ENCODE measurements at places on chromosomes 11 and 22.

DNA sequence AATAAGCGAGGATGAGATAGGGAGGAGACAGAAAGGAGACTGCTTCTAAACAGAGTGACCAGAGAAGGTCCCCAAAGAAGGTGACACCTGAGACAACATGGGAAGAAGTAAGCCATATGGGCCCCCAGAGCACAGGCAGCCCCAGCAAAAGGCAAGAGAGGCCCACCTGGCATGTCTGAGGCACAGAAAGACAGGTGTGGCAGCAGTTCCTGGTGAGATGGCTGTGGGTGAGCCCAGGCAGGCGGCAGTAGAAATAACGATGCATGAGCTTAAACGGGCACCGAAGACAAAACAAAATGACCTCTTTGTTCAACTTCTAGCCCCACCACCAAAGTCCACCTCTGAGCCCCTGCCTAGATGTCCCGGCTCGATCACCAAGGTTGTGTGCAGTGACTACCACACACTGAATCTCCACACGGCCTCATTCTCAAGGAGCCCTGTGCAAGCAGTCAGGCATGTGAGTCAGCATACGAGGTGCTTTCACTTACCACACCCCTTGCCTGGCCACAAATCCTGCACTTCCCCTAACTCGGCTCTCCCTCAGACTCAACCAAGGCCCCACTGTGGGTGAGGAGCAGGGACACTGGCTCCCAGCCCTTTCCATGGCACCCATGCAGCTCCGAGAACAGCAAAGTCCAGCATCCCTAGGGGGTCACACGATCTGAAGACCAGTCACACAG, 77.6 kb downstream of the PACSIN2 start:
- DNase-seq, result peak; percentile 43

DNA sequence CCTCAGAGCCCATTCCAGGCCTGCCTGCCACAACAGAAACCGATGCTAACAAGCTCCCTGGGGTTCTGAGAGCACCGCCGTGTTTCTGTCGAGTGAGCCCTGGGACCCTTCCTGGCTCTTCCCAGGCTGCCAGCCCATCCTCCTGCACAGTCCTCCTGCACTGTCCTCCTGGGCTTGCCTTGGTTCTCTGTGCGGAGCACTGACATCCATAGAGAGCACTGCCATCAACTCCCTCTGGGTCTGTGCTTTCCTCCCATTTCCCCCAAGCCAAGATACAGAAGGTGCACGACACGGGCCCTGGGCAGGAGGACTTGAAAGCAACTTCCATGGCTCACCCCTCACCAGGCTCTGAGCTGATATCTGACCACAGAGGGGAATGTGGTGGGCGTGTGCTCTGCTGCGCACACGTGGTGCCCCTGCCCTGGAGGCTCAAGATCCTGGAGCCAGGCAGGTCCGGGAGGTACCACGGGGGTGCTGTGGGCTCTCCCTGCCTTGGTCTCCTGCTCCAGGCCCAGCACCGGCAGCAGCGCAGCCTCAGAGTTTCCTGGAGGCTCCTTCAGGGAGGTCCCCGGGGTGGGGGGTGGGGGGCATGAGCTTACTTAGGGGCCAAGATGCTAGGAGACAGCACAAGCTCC, 304.2 kb downstream of the BRD1 start:
- DNase-seq, result no peak

DNA sequence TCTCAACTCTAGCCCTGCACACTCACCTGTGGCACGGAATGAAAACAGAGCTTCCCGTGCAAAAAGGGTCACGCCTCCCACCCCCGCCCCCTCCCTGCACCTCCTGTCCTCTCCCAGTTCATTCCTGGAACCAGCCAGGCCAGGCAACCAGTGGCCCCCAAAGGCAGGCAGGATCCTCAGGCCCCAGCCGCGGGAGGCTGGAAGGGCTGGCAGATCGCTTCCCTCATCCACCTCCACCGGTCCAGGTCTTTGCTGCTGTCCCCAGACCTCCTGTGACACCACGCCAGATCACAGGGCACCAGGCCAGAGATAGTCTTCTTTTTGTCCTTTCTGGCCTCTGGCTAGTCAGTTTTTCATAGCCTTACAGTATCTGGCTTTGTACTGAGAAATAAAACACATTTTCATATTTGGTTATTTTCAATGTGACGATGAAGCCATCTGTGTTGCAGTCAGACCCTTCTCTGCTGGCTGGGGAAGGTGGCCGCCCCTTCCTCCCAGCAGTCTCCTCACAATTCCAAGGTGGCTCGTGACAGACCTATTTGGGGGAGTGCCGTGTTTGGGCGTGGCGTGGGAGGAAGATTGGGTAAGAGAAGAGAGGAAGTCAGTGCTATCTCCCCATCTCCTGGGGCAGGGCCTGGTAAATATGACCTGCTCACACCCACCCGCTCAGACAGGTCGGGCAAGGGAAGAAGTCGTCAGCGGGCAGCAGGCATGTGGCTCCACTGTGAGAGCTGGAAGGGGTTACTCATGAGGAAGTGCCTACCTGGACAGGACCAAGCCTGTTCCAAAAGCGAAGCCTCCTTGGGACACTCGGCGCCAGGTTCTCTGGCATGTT, 9.1 kb downstream of the SSH3 start:
- peak; percentile 53 for DNase-seq

DNA sequence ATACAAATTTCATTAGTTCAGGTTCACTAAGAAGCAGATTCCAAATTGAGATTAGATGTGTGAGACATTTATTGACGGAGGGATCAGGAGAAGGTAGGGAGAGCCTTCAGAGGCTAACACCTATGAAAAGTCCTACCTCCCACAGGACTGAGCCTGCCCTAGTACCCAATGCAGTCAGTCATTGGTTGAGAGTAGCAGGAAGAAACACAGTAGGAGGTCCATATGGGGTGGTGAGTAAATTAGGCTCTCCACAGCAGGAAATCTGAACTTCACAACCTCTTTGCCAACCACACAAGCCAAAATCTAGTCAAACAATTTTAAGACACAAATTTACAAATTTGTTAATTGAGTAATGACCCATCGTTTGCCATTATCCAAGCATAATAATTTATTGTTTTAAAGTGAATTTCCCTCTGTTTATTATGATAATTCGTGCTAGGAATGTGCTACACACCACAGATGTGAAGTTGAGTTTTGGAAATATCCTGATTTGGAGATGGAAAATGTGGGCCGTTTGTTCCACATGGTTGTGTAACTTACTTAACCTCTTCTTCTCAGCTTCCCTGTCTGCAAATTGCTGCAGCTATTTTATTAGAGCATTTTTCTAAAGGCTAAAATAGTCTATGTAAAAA, 542.1 kb downstream of the ETS1 start:
- no peak for DNase-seq

DNA sequence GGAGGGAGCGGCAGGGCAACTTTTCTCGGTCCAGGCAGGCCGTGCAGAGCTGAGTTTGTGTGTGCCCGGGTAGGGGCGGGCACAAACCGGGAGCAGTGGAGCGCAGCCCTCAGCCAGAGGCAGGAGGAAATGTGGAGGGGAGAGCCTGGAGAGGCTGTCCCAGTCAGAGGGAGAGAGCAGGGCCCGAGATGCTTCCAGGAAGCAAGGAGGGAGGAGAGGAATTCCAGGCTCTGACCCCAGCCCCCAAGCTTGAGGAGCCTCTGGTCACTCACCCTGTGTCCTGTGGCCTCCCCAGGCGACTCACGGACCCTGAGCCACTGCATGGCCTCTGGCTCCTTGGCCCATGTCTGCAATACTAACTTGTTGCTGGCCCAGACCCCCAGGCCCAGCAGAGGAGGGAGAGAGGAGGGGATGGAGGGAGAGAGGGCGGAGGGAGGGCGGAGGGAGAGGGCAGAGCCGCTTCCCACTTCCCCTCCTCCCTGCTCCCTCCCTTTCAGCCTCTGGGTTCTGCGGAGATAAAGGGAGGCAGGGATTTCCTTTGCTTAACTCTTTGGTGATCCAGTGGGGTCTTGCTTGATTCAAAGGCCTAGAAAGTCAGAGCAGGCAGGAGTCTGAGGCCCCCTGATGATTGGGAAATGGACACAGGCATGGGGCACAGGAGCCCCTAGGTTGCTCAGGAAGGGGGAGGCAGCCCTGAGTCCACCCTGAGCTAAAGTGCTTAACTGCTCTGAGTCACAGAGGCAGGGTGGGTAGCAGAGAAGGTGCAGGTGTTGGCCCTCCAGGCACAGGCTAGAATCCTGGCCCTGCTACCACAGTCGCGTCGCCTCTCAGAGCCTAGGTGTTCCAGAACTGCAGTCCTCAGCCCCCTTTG, at the start of gene C1QTNF6:
C1QTNF6 (minus strand) TSS at position 357 of the 871 bp plus-strand sequence; CDS start at position 323, 34 bp downstream.
- DNase-seq, result no peak

DNA sequence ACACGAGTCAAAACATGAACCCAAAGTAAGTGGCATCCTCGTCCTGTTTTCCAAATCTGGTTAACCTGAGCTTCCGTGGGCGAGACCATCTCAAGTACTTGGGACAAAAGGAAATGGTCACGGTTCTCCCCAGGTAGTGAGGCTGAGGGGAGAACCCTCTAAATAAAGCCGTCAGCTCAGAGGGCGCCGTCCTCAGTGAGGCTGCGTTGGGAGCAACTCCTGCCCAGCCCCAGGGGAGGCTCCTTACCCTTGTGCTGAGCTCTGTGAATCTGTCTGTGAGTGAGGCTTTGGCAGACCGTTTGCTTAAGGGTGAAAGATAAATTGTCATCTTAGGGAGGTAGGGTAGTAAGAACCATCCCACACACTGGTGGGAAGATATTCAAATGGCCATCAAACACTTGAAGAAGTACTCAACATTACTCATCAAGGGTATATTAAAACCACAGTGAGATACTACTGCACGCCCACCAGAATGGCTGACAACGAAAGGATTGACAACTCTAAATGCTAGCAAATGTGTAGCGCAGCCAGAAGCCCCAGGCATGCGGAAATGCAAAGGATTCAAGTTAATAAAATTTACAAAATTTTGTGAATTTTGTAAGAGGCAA, 321.0 kb downstream of the TBC1D22A start:
- no peak for DNase-seq

- DNase-seq, result no peak
Observed at GRCh38 chr11:36574486-36574885, 6.7 kb downstream of the RAG1 start.

- peak; percentile 61 for DNase-seq
Observed at GRCh38 chr11:111604392-111605009, 2.3 kb downstream of the SIK2 start.

GRCh38 chr11:39367534-39367933, 2091.9 kb downstream of the LRRC4C start:
- DNase-seq, result peak; percentile 21

- DNase-seq, result no peak
Observed at GRCh38 chr11:19093976-19094375, 23.0 kb upstream of the ZDHHC13 start.

GRCh38 chr22:38653741-38654140, 2.5 kb downstream of the FAM227A start:
- DNase-seq, result no peak

GRCh38 chr22:48581205-48581766, 1246.4 kb downstream of the BRD1 start:
- no peak for DNase-seq

GRCh38 chr22:49588739-49589138, 238.9 kb downstream of the BRD1 start:
- DNase-seq, result no peak

DNA sequence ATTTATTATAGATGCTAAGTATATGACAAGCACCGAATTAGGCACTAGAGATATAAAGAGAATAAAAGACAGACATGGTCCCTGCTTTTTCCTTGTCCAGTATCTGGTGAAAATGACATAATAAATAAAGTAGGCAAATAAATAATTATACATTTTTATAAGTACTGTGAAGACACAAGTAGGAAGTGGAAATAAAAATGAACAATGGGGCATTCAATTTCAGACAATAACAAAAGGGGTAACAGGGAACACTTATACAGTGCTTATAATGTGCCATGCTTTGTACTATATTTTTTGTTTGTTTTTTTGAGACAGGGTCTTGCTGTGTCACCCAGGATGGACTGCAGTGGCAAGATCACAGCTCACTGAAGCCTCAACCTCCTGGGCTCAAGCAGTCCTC, 4.3 kb downstream of the KBTBD3 start:
- DNase-seq, result no peak

DNA sequence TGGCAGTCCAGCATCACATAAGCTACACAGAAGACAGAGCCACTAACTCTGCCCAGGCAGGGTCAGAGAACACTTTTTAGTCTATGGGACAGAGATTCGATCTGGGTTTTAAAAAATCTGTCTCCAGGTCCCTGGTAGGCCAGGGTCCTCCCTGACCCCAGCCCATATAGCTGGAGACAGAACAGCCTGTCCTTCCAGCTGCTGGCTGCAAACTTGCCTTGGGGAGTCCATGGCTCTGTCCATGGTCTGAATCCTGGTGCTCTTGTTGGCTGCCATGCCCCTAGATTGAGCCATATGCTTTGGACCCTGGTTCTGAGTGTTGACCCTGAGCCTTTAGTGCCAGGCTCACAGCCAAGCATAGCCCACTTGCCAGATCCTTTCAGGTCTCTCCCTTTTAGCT, 13.3 kb upstream of the LIPT2 start:
- DNase-seq, result no peak

DNA sequence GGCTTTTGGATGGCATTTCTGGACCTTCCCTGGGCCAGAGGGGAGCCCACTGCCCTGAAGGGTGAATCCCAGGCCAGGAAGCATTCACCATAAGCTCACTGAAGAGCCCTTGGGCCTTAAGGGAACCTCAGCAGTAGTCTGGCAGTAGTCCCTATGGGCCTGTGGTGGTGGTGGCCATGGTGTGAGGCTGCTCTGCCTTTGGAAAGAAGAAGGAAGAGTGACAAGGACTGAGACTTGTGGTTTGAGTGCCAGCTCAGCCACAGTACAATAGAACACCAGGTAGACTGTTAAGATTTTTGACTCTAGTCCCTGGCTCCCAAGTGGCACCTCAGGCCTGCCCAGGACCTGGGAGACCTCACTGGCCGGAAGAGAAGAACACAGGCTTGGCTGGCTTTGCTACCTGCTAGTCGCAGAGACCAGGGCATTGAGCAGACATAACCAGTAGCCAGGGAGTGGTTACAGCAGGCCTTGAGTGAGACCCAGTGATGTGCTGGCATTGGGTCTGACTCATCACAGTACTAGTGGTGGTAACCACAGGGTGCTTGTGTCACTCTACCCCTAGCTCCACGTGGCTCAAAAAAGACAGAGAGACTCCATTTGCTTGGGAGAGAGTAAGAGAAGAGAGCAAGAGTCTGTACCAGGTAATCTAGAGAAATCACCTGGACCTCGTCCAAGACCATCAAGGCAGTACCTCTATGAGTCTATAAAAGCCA, 259.8 kb upstream of the BLID start:
- no peak for DNase-seq

DNA sequence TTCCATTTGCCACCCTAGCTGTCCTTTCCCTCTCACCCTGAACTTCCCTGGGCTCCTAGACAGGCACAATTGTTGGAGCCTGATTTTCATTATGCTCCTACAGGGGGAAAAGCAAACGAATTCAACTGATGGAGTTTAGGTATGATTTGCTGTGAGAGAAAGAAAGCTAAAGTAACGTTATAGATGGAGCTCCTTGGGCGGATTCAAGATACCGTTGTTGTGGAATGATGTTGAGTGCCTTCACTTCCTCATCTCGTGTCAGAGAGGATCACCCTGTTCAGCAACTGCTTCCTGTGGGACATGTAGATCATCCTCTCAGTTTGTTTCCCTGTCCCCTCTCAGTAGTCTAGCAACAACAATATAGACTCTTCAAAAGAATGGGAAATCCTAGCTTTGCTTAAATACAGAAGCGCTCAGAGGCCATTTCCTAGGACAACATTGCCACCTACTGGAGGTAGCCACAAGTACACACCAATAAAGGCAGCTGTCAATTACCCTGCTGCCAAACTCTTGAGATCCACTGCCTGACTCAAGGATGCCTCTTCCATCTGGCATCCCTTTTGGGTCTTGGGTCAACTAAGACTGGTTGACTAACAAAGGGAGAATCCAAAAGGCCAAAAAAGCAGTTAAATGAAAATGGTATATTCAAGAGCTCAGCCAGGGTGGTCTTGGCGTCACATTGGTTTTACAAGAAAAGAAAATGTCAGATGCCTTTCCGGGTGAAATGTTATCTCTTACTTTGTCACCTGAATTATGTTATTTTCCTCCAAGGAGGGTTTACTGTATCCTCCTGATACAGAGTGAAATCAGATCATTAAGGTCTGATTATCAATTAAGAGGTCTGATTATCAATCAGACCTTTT, 13.5 kb upstream of the DTX4 start:
- peak; percentile 78 for DNase-seq

All from CD4-positive, alpha-beta T cell treated with Interleukin-15 for 4 hours (primary cell).